ENCODE measurements at places on chromosomes 16 and 17. TPM values are rescaled to one million over a fixed set of nuclear protein-coding genes. Genes with fewer than 3 reads are reported as not detected.

The PDE6G gene
- total RNA-seq = 0.49 TPM

The CCL5 gene
- 1.4 TPM for total RNA-seq

The HSF4 gene
- 14.3 TPM for total RNA-seq

The PPY gene
- not detected for total RNA-seq

The GPR139 gene
- total RNA-seq = not detected

The ITGB4 gene
- 31.4 TPM for total RNA-seq

The HID1 gene
- total RNA-seq = 4.0 TPM

The AOC3 gene
- 38.1 TPM for total RNA-seq

DNA sequence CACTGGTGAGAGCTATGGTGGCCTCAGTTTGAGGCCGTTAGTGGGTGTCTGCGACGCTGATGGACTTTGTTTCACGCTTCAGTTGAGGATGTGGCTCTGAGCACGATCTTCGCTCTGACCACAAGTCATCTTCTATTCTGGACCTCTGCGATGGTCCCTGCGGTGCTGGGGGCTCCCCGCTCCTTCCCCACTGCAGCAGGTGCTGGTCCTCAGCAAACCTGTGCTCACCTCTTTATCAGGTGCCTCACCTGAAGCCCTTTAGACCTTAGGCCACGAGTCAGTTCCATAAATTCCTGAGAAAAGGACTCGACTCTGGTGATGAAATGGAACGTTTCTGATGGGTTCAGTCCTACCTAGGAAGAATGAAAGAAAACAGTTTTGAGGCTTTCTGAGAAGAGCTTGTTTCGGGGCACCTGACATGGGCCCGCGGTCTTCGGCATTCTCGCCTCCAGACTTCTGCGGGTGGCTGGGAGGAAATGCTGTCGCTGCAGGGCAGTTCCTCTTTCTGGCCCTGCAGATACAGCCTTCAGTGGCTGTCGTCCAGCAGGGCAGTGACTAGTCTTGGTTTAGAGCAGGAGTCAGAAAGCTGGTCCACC is 4.7 kb downstream of the KCTD5 start:
- no peak for DNase-seq

GRCh38 chr16:72807245-72807644 is 240.7 kb downstream of the ZFHX3 start:
- DNase-seq = no peak

- no peak for DNase-seq
These were observed 90.7 kb downstream of the WWP2 start for GRCh38 chr16:69852815-69853214.

DNA sequence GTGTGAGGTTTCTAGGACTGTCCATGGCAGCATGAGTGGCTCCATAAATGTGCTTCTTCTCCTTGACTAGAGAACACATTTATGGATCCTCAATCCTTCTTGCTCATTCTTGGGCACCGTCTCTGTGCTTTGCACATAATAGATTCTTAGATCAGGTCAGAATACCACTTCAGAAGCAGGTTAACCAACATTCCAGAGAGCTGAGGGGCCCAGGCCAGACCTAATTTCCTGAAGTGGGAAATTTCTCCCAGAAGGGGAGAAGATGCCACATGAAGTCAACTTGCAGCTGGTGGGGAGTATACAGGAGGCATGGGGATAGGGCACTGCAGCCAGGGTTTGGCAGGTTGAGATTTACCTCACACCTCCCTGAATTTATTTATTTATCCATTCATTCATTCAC is 24.4 kb upstream of the VAT1L start:
- no peak for DNase-seq

DNA sequence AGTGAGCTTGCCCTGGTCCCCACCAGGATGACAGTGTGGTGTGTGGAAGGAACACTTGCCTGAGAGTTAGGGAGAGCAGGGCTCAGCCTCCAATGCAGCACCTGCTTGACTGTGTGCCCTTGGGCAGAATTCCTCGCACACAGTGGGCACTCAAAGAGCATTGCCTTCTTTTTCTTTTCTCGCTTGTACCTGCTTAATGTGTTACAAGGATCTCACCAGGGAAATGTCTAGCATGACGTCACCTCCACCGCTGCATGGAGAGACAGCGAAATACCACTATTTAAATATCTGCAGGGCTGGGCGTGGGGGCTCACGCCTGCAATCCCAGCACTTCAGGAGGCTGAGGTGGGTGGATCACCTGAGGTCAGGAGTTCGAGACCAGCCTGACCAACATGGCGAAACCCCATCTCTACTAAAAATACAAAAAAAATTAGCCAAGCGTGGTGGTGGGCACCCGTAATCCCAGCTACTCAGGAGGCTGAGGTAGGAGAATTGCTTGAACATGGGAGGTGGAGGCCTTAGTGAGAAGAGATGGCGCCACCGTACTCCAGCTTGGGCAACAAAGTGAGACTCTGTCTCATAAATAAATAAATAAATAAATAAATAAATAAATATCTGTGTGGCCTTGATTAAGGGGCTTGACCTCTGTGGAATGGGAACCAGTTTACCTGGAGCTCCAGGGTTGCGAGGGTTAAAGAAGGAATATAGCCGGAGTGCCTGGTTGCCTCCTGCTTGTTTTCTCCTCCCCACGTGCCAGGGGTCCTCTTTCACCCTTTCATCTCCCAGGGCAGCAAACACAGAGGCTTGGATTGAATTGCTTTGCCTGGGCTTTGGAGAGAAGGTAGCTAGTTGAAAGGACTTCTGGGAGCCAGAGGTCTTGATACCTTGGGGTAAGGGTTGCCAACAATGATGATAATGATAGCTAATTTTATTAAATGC is 16.3 kb downstream of the SNX29 start:
- no peak for DNase-seq

DNA sequence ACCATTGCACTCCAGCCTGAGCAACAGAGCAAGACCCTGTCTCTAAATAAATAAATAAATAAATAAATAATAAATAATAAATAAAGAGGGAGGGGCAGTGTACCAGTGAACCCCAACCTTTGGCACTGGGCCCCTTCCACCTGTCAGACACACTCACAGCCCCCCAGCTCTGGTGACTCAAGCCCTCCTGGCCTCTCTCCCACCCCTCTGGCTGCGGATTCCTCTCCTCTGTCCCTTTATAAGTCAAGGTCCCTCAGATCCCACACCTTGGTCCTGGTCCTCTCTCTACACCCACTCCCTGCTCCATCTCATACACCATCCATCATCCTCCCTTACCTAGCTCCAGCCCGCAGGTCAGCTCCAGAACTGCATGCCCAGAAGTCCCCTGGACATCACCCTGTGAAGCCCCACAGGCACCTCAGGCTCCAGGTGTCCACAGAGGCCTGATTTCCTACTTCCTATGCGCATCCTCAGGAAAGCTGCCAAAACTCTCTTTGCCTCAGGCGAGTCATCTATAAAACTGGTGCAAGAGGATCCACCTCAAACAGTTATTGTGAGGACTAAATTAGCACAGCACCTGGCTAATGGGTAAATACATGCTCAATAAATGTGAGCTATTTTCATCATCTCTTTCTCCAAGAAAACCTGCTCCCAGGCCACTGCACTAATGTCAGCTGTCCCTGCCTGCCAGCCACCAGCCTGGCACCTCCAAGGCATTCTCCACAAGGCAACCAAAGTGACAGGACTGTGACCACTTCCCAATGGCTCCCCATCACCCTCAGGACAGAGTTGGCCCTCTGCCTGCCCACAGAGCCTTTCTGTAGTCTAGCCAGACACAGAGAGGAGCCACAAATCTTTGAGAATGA is 46.8 kb downstream of the BEAN1 start:
- DNase-seq = no peak

- DNase-seq = no peak
These were observed 9.8 kb downstream of the TRPV2 start for GRCh38 chr17:16425202-16425601.

GRCh38 chr17:62807812-62808575 is at the start of gene MARCHF10:
TSS of gene MARCHF10 (minus strand) at chr17:62808314. CDS start at chr17:62801735, 6,579 bp downstream.
- no peak for DNase-seq

GRCh38 chr16:68902003-68902968 is 59.0 kb downstream of the TANGO6 start:
- DNase-seq = no peak

GRCh38 chr17:73271072-73271471 is 9.4 kb upstream of the CPSF4L start:
- no peak for DNase-seq

DNA sequence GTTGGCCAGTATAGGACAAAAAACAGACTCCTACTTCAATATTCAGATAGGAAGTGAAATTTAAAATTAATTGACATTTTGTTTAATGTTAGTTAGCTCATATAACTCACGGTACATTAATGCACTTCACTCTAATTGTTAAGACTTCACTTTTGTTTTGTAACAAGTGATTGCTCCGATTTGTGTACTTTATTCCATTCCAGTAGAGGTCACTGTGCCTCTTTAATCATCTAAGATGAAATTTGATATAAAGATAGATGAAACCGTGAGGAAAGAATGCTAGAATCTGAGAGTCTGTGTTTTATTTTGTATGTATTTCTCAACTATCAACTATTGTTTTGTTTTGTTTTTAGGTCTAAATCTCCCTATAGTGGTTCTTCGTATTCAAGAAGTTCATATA is 29.0 kb downstream of the RBBP6 start:
- peak; percentile 3 for DNase-seq

DNA sequence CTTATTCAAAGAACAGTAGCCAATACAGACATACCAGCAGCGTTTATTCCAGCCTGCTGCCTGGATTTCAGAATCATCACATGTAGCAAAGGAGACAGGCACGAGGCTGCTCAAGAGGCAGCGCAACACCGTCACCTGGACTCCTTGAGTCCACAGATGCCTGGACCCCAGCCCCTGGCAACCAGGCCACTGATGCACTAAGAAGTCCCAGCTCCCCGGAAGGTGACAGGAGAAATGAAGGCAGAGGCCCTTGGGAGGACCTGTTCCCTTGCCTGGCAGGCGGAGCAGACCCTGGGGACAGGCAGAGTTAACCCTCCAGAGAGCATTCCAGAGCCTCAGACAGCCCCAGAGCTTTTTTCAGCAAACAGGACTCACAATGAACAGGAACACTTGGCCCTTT is 16.5 kb downstream of the SMIM5 start:
- no peak for DNase-seq

- no peak for DNase-seq
These were observed 30.5 kb upstream of the PLCG2 start for GRCh38 chr16:81748476-81749198.

DNA sequence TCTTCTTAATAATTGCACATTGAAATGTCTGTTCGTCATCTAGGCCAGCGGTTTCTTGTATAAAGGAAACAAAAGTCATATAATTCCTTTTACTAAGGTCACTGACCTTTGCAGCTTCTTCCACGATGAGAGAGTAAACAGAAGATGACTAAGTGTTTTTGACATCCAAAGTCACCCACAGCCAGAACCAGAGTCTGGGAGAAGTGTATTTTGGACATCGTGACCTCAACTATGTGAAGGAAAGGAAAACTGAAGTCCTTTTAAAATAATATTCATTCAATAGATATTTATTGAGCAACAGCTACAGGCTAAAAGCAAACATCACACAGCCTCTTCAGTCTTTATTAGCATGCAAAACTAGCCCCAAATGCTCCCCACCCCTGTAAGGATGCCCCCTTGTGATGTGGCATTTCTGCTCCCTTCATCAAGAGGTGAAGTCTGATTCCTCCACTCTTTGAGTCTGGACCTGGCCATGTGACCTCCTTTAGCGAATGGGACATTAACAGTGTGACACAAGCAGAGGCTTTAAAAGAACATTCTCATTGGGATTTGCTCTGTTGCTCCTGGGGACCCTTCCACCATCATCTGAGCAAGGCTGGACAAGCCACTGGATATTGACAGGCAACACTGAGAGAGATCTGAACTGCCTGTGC is 8.1 kb upstream of the PMP22 start:
- DNase-seq = no peak

DNA sequence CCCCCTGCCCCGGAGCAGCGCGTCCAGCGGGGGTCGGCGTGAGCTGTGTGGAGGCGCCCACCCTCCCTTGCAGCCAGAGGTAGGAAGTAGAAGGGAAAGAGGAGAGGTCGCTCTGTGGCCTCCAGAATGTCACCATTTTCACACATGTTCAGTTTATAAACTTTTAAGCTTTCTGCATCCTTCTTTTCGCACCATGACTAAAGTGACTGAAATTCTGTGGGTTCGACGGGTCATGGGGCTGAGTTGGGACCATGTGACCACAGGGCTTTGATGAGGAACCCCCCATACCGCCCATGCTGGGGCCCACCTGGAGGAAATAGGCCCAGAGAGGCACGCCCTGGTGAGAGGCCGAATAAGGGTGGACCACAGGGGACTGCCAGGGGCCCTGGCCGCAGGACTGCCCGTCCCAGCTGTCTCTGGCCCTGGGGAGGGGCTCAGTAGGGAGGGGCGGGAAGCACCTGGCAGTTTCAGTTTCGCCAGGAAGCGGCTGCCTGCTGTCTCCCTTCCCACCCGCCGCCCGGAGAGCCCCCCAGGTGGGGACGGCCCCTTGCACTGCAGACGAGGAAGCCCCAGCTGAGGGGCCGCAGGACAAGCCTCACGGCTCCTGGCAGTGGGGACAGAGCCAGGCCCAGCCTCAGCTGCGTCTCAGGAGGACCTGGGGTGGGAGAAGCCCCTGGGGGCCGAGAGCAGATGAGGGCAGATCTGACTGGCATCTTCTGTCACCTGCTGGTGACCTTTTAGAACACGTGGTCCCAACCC is 9.0 kb downstream of the CBFA2T3 start:
- no peak for DNase-seq

GRCh38 chr17:34452769-34453168 is 89.7 kb upstream of the CCL1 start:
- DNase-seq = no peak

GRCh38 chr16:57483725-57484514 is 2.4 kb downstream of the DOK4 start:
- no peak for DNase-seq

DNA sequence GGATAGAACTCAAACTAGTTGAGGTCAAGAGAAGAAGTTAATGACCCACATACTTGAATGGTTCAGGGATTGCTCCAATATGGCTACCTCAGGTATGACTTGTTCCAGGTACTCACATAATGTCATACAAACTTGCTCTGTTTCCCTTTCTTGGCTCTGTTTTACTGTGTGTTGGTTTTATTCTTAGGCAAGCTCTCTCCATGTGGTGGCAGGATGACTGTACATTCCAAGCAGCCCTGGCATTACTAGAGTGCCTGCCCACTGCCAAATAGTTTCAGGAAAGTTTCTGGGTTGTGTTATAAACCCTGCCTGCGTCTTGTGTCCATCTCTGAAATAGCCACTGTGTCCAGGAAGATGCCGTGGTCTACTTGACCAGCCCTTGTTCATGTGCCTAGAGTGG is 476.8 kb downstream of the SHISA9 start:
- DNase-seq = no peak

DNA sequence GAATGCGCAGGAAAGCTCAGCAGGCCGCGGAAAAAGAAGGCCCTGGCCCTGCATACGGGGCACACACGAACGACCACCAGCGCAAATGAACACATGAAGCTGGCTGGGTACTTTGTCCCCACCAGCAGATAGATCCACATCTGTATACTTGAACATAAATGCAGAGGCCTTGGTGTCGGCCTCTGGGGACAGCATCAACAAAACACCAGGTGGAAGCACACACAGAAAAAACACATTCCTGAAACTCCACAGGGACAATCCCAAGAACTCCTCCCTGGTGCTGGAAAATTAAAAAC is 606 bp upstream of the ZBTB4 start:
- peak; percentile 31 for DNase-seq

DNA sequence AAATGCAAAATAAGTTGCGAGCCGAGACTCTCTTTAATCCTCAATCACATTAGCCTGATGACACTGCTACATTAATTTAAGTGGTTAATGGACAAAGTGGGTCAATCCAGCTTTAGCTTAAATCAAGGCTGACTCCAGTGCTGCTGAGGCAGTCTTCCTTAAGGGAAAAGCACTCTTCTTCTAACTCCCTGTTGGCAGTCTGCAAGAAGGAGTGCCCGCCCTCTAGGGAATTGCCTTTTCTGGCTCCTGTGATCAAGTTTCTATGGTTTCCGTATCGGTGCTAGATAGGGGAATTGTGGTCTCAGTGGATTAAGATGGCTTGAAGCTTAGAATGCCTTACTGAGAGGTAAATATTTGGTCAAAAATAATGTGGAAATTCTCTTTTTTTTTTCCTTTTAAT is 41.0 kb downstream of the HS3ST3B1 start:
- DNase-seq = no peak

Data from skin of body (tissue), 3 donors.